ENCODE measurements at places on chromosomes 7 and 10.

- no peak for DNase-seq
These were observed 245.9 kb upstream of the PODXL start for GRCh38 chr7:131802195-131802864.

DNA sequence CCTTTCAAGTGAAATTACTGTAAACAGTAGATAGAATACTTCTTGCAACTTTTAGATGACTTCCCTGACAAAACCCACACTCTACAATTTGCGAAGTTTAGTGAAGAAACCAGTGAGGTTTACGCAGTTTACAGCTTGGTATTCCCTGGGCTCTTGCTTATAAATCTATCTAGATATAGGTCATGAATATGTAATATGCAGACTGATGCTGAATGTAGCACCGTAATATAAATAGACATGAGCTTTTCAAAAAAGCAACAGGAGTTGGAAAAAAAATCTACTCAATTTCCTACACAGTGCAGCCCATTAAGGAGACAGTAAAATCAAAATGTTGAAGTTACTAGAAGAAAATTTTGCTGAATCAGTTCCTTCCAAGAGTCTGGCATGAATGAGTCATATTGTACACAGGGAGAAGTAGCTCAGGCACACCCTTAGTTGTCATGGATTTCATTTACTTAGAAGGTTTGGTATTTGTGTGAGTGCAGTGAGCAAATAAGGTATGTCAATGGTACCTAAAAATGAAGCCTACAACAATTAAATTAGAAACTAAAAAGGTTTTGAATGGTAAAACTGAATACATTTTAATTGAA is 67.7 kb upstream of the NEUROD6 start:
- no peak for DNase-seq

DNA sequence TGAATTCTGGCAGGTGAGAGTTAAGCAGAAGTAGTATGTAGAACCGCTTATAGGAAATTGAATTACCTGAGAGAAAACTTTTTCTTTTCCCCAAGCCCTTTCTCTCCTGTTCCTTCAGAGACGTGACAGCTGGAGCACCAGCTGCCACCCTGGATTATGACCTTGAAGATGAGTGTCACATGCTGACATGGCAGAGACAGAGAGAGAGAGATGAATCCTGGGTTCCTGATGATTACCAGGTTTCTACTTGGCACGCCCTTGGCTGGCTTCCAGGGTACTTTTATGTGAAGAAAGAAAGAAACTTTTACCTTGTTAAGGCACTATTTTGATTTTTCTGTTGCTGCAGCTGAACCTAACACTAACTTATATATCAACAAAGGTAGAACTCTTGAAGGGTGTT is 99.9 kb downstream of the GPR26 start:
- no peak for DNase-seq

DNA sequence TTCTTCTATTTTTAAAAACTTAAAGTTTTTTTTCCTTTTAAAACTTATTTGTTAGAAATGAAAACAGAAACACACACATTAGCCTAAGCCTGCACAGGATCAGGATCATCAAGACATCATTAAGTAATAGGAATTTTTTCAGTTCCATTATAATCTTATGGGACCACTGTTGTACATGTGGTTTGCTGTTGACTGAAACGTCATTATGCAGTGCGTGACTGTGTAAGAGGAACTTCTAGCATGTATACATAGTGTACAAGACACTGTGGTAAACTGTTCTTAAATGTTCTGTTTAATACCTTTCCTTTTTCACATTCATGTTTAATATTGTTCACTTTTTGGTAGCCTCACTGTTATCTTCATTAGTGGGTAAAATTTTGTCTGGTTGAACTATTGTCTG is 12.1 kb downstream of the ENTPD7 start:
- no peak for DNase-seq

- DNase-seq: no peak
These were observed 64.4 kb downstream of the LYZL1 start for GRCh38 chr10:29353305-29353704.

DNA sequence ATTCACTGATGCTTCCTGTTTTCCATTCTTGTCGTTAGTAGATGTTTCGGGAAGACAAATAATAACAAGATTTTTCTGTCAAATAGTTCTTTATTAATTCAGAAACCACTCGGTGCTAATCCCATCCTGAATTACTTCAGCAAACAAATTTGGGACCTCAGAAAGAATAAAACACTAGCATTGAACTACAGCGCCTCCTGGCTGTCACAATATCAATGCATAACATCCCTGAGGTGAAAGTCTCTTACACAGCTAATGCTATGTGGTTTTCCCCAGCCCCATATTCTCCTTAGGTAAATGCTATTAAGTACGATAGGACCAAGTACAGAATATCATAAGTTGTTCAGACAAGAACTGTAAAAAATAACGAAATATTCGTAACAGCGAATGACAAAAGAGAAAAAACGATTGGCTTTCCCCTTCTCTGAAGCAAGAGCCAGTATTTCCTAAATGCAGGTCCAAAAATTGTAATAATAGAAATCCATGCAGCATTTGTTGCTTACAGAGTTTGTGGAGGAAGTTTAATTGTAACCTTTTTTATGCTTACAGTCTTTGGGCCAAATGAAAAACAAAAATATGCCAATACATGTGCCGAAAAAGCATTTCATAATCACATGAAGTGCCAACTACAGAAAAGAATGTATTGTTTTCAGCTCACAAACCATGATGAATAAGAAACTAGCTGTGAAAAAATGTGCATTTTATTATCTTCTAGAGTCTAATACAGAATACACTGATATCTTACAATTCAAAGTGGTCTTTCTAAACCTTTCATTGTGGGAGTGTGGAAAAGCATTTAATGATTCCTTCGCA is 47.3 kb downstream of the MYPN start:
- peak; percentile 44 for DNase-seq

- DNase-seq: no peak
These were observed 58.2 kb downstream of the PTPRN2 start for GRCh38 chr7:158529181-158530096.

GRCh38 chr10:21393931-21394330 is 131.6 kb downstream of the SKIDA1 start:
- no peak for DNase-seq

DNA sequence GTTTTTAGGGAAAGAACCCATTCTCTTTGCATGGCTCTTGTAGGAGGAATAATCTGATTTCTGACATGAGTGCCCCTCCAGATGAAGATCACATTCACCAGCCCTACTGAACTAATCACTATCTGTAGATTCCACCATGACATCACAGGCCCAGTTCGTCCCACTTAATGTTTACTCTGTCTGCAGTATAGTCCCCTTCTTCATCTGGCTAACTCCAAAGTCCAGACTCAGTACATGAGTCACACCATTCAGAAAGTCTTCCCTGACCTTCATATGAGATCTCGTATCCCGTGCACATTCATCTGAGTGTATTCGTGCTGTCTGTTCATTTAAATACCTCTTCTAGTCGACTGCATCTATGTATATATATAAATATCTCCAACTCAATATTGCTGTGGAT is 366.5 kb upstream of the AKR1E2 start:
- DNase-seq: no peak

DNA sequence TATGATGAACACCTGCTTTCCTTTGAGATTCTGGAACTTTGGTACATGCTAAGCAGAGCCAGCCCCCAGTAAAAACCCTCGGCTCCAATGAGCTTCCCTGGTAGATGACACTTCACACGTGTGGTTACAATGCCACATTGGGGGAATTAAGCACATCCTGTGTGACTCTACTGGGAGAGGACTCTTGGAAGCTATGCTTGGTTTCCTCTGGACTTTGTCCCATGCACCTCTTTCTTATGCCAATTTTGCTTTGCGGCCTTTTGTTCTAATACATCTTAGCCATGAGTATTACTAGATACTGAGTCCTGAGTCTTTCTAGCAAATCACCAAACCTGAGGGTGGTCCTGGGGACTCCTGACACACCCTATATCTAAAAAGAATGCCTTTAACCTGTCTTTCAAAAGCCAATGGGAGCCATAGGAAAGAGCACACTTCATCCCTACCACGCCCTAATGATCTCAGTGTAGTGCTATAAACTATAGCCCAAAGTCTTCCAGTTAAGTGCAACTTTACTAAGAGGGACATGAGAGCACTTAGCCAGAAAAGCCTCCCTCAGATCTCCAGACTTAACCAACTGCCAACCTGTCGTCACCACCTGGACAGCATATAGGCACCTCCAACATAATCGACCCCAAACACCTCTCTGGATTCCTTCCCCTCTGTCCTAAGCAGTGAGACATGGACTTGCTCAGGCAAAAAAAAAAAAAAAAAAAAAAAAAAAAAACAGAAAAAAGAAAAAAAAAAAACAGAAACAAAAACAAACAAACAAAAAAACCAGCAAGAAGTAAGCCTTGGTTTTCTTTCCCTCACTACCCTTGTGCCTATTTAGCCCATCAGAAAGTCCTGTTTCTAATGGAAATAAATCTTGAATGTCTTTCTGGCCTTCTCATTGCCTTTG is 37.4 kb downstream of the CCDC6 start:
- no peak for DNase-seq

- no peak for DNase-seq
These were observed 8.3 kb downstream of the HOXA4 start for GRCh38 chr7:27122077-27122910.

- DNase-seq: no peak
These were observed 124.8 kb upstream of the TMEM72 start for GRCh38 chr10:44786286-44786850.

DNA sequence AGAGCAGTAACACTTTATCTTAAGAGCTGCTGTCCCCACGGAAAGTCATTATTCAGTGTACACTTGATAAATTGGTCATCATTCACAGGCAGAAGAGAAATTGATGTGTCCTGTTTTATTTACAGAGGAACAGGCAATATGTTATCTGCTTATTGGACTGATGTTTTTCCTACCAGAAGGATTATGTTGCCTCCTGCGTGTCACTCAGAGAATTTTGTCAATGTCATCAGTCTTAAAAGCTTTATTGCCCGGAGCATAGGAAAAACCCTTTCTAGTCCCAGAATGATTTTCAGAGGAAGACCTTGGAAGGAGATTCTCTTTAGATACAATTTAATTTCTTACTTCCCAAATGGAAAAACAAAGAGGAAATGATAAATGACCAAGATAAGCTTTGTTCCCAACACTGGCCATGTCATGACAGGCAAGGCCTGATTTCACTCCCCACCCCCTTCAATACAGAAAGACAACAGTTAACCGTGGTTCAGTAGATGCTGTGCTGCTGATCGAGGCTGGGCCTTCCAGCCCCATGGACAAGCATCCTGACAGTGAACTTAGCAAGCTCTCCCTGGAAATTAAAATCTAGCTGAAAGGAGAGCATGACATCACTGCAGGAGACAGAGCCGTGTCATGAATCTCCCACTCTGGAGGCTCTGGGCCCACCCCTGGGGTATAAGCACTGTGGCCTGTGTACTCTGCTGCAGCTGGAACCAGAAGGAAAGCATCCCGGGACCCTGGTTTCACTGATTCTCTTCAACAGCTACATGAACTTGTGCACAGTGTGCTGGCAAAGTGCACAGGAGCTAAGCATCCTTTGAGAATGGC is 118.8 kb upstream of the LYZL2 start:
- no peak for DNase-seq

DNA sequence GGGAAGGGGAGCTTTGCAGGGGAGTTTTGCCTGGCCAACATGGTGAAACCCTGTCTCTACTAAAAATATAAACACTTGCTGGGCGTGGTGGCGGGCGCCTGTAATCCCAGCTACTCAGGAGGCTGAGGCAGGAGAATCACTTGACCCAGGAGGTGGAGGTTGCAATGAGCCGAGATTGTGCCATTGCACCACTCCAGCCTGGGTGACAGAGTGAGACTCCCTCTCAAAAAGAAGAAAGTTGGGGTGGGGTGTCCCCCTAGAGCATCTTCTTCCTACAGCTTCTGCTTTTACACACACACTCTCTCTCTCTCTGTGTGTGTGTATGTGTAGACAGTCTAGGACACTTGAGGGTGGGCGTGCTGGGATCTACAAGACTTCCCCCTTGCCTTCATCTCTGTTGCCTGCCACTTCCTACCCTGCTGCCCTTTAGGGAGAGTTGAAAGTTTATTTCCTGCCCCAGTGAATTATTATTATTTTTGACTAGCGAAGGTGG is 21.7 kb downstream of the PLAU start:
- no peak for DNase-seq

GRCh38 chr7:140205600-140205999 is 28.8 kb upstream of the KDM7A start:
- no peak for DNase-seq

DNA sequence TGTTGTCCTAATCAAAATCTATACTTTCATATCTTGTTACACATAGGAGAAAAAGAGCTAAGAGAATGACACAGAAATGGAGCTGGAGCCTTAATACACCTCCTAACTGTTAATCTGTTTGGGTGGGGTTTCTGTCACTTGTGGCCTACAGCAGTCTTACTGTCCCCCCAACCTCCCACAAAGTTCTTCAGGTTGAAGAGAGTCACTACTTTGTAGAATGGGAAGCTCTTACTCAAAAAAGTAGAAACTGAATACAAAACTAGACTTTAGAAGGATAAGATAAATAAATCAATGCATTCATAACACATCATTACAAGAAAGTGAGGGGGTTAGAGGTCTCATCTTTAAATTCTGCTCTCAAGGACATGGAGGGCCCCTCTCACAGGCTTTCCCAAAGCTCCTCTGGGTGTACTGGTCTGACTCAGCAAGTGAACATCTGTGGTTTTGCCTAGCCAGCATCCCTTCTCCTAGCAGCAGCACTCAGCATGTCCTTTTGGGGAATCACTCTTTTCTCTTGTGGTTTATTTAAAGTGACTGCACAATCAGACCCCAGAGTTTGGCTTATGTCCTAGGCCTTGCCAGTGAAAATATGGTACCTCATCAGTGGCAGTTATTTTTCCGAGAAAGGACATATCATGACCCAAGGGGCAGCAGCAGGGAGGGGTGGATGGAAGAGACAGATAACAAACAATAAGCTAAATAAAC is 2.0 kb upstream of the BLVRA start:
- no peak for DNase-seq

- no peak for DNase-seq
These were observed 20.7 kb upstream of the GRID1 start for GRCh38 chr10:86387178-86387794.

DNA sequence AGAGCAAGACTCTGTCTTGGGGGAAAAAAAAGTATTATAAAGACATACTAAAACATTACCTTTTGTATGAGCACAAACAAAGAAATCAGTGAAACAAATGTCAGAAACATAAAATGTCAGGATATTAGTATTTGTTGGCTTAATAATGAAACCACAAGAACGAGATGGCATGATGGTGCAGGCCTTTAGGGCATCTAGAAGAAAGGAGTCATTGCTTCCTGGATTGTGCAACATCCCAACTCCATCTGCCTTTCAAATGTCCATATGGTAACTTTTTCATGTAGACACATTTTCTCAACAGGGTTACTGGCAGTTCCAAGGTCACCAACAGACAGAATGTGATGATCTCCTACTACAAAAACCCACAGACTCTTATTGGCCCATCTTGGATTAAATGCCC is 96.6 kb downstream of the ZNF248 start:
- no peak for DNase-seq
